ENCODE measurements at places on chromosomes 13 and 19.

DNA sequence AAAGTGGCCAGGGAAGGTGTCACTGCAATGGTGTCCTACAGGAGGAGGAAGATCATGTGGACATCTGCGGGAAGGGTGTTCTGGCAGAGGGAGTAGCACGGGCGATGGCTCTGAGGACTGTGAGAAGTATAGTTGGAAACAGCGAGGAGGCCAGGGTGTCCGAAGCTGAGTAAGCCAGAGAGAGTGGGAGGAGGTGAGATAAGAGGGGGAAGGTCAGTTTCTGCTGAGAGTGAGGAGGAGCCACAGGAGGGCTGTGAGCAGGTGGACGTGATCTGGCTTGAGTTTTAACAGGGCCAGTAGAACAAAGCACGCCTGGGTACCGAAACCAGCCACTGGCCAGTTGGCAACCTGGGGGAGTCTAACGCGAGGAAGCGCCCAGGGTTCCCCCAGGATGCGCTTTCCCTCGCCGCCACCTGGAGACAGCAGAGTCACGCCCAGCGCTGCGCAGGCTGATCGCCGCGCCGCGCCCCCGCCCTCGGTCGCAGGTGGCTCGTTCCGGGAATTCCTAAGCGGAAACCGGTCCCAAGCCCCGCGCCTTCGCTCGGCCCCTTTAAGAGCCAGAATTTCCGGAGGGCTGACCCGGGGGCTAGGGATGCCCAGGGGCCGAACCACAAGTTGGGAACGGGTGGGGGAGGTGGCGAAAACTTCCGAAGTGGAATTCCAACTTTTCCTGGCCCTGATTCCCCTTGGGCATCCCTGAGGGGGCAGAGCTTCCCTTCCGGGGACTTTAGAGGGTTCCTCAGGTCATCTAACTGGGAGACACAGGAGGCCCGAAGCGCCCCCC, 1.1 kb upstream of the LSR start:
- DNase-seq = no peak

DNA sequence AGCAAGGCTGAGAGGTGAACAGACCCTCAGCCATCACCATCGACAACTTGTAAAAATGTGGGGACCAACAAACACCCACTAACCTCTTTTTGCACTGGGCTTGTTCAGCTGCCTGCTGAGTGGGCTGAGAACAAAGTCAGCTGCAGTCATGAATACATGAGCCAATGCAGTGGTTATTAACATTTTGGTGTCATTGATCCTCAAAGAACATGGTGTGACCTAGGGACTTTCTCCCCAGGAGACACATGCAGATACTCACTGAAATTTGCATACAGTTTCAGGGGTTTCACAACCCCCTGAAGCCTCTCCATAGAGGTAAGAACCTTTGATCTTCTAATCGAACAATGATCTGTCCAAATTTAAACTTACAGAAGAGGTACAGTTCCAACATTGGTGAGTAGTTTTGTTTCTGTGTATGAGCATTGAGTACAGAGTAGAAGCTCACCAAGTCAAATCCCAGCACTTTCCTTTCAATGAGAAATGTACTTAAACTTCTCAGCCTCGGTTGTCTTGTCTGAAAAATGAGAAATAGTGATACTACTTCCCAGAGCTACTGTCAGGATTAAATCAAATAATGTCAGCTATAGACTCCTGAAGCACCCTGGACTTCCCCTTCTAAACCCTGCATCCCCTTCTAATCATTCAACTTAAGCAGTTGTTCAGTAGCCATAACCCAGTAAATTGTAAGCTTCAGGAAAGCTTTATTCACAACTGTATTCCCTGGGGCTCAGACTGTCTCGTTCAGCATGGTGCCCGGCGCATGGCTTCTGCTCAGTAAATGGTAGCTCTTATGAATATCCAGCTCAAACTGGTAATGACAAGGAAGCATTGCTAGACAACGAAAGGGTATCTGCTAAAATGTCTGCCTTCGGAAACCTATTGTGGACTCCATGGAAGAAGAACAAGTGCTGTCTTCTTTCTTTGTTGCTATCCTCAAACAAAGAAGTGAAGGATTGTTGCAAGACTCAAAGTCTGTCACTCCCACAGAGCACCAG, 148.7 kb downstream of the FOXO1 start:
- no peak for DNase-seq

DNA sequence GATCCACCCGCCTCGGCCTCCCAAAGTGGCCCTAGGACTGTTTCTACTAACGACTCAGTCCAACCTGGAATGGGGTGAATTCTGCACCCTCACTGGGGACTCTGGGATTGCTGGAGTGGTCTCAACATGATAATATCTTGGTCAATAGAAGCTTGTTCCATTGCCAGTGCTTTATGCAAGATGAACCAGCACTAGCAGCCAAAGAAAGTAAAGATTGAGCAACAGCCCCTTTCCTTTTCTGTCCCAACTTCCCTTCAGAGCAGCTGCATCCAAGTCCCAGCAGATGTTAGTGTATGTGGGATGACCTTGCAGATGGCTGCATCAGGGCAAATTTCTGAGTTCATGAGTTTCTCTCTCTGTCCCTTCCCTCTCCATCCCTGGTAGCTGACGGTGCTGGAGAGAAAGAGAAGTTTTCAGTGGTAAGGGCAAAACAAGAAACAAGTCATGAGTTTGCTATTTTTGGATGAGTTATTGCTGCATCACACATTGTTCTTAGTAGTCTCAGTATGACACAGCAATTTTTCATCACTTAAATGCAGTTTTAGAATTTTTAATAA, 183.6 kb upstream of the EDNRB start:
- no peak for DNase-seq

GRCh38 chr19:49977881-49978280, 16.9 kb upstream of the SIGLEC11 start:
- no peak for DNase-seq

GRCh38 chr13:99506634-99507033, 5.4 kb downstream of the TM9SF2 start:
- DNase-seq = no peak

DNA sequence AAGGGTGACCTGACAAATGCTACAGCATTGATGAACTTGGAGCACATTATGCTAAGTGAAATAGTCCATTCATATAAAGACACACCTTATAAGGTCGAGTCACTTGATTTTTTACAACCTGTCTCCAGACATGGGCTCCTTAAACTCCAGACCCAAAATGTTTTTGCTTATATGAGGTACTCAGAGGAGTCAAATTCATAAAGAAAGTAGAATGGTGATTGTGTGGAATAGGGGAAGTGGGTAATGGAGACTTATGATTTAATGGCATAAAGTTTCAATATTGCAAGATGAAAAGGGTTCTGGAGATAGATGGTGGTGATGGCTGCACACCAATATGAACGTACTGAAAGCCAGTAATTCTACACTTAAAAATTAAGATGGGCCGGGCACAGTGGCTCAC, 59.3 kb downstream of the ZNF627 start:
- no peak for DNase-seq

DNA sequence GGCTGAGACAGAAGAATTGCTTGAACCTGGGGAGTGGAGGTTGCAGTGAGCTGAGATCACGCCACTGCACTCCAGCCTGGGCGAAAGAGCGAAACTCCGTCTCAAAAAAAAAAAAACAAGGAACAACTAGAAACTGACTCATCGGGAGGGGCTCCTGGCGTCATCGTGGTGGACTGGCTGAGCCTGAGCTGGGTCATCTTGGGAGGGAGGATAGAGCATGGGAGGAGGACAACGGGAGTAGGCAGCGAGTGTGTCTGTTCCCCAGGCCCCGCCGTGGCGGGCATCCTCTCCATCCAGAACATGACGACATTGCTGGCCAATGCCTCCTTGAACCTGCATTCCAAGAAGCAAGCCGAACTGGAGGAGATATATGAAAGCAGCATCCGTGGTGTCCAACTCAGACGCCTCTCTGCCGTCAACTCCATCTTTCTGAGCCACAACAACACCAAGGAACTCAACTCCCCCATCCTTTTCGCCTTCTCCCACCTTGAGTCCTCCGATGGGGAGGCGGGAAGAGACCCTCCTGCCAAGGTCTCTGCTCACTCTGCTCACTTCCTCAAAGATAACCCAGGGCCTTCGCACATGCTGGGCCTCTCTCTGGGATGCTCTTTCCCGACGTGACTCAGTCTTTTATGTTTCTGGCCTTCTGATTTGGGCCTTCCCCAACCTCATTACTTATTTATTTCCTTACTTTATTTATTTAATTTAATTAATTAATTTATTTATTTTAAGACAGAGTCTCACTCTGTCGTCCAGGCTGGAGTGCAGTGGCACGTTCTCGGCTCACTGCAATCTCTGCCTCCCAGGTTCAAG, 16.6 kb downstream of the DDX39A start:
- DNase-seq = no peak

DNA sequence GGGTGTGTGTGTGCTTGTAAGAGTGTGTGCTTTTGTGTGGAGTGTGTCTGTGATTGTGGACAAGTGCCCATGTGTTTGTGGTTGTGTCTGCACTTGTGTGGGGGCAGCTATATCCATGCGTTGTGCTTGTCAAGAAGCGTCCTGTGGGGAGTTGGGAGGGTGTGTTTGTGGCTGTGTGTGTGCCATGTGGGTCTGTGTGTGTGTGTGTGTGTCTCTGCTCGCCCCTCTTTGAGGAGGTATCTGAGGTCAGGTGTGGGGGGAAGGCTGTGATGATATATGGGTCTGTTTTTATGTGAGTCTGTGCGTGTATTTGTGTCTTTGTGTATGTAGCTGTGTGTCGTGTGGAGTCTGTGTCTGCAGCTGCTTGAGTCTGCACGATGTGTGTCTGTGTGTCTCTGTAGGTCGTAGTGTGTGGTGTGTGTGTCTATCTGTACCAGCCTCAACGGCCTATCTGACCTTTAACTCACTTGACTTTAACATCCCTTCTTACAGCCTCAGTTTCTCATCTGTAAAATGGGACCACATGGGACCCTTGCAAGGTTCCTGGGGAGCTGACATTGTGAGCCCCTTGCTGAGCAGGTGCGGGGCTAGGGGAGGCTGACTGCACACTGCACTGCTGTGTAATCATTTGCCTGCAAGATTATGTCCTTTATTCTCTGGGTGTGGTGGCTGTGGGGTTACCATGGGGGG, 4.0 kb upstream of the NFIC start:
- no peak for DNase-seq

DNA sequence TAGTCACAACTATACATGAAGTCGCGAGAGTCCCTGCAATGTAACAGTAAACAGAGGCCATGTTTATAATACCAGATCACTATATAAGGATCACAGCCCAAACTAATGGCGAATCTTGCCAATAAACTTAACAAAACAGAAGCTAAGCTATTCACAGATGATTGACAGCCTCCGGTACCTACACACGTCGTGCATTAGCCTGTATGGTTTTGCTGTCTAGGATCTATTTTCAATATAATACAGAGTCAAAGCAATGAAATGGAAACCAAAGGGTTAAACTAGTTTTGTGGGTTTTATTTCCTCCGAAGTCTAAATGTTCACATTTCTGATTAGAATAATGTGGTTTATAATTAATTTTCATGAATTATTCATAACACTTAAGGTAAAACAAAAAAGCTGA, 10.1 kb downstream of the ANKRD10 start:
- DNase-seq = no peak

DNA sequence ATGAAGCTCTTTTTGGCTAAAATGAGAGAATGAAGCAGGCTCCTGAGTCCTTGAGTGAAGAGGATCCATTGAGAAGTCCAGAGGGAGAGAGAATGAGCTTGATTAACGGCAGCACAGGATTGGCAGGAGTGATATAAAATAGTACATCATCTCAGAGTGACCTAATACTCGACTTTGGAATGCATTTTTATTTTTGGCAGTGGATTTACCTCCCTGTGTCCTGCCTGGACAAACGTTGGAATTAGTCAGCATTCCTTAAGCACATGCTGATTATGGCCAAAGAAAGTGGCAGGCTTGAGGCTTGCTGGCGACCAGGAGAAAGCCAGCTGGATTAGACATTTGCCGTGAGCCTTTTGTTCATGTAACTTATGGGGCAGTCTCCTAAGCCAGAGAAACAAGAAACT, 22.9 kb downstream of the LRCH1 start:
- DNase-seq = no peak

GRCh38 chr13:44819245-44819644, 170.0 kb downstream of the NUFIP1 start:
- DNase-seq = no peak

GRCh38 chr13:50244713-50245574, 229.7 kb downstream of the KCNRG start:
- DNase-seq = no peak

- no peak for DNase-seq
Measured at GRCh38 chr13:49410477-49410876, 33.4 kb downstream of the CAB39L start.

DNA sequence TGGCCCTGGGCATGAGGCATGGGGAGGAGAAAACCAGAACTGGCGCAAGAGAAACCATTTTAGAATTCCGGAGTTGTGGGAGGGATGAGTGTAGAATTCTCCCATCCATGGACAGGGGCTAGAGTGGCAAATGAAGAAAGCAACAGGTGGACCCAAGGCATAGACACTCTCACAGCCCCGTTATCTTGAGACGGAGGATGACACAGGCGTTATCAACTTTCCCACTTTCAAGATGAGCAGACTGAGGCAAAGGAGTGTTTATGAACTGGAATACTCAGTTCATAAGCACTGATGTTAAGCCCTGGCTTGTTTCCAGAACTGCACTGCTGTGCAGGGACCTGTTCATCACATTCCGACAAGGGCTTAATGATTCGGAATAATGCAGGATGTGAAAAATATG, 1.1 kb upstream of the GTF3A start:
- no peak for DNase-seq

- no peak for DNase-seq
Measured at GRCh38 chr13:87129602-87130300, 541.4 kb upstream of the SLITRK5 start.

- no peak for DNase-seq
Measured at GRCh38 chr19:34555447-34555846, 73.9 kb downstream of the WTIP start.

DNA sequence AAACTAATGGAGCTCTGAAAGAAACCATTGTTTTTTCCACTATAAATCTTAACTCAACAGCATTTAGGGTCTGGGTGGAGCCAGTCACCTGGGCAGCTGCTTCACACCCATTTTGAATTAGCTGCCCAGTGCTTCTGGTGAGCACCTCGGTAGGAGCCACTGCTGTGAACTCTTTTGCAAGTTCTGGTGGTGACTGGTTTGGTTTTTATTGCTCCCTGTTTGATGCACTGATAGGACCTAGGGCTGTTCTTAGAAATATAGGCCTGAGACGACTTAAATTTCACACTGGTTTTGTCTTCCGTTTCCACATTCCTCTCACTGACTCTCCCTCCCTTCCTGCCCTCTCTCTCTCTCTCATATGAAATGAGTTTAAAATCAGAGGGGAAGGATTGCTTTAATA, 103.9 kb downstream of the GGACT start:
- DNase-seq = no peak

Data from hippocampal formation (tissue), 2 donors.